ENCODE measurements at places on chromosomes 1 and 21.
A peak's percentile ranks its signal among the peaks of the same experiment; 100 is the strongest.

DNA sequence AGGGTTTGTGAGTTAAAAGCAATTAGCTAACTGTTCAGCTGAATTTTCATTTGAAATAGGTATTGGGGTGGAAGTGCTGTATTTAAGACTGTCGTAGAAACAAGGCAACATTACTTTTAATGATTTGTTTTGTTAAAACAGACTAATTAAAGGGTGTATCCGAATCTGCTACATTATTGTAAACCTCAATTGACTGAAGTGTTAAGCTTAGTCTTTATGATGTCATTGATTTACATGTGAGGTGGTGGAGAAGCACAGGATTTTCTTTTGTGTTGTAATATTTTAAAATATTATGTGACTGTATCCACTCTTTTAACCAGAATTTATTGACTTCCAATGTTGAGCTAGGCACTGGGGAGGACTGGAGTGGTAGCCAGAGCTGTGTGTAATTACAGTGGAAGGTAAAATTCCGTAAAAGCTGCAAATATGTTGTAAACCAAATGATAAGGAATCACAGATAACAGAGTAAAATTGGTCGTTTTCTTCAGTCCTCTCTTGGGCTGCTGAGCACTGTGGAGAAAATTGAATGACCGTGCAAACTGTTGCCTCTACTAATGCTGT is 1.6 kb downstream of the HOOK1 start:
- no peak overlapping the region for H3K4me3 ChIP-seq
- H3K36me3 ChIP-seq, result no peaks in the 10 kb centered on the region
- H3K27ac ChIP-seq, result no peak overlapping the region
- DNase-seq, result no peak

DNA sequence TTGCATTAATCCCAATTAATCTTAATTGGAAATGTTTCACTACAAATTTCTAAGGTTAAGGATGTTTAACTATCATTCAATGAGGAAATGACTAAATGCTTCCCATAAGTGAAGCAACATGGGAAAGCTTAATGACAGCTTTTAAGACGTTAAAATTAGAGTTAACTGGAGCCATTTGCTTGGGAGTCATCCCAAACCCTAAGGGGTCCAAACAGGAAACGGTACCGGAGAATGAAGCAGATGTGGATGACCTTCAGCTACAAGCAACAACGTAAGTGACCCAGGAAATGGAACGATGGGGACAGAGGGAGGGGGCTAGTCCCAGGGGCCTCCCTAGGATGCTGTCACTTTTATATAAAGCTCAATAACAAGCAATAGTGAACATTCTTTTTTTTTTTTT is 62.2 kb downstream of the CAPZB start:
- no peak for DNase-seq
- H3K4me3 ChIP-seq, result no peak overlapping the region
- peaks cover 16% of the 10 kb centered on the region for H3K4me1 ChIP-seq
- H3K36me3 ChIP-seq, result peaks cover 15% of the 10 kb centered on the region

DNA sequence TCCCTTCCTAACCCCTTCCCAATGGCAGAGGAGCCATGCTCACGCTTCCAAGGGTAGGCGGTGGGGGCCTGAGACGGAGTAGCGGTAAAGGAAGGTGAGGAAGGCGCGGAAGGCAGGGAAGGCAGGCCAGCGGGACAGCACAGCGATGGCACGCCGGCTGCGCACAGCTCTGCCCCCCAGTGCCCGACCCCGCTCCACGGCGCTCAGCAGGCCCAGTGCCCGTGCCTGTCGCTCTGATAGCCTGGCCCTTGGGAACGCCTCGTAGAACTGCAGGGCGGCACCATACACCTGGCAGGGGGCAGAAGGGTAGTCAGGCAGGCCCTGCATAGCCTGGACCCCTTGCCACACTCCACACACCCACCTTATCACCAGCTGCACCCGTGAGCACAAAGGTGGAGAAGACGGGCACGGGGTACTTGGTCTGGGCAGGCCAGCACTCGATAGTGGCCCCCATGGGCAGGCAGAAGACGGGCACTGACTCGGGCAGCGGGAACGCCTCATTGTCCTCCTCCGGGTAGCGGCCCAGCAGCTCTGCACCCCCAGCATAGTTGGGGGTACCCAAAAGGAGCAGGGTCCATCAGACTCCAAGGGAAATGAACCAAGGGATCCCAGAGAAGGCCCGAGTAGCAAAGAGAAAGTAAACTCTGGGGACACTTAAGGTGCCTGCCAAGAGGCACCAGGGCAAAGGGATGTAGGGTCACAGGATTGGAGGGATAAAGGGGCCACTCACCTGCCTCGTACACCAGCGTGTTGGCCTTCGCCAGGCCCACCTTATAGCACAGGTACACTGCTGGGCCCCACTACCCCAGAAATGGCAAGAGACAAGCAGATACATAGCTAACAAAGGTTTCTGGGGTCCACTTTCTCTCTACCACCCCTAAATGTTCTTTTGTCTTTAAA is 4.4 kb downstream of the DENND4B start:
- H3K4me1 ChIP-seq, result no peaks in the 10 kb centered on the region
- no peak overlapping the region for H3K4me3 ChIP-seq
- no peak for DNase-seq
- no peak overlapping the region for H3K27ac ChIP-seq
- H3K27me3 ChIP-seq, result no peaks in the 10 kb centered on the region
- no peaks in the 10 kb centered on the region for H3K36me3 ChIP-seq

GRCh38 chr1:33057095-33057494 is 20.4 kb upstream of the AK2 start:
- no peaks in the 10 kb centered on the region for H3K4me1 ChIP-seq
- H3K27me3 ChIP-seq, result no peaks in the 10 kb centered on the region
- H3K27ac ChIP-seq, result no peak overlapping the region
- no peak for DNase-seq

GRCh38 chr1:1779691-1780597 is 1.7 kb upstream of the NADK start:
- peak; percentile 65 for DNase-seq
- H3K4me3 ChIP-seq, result peak overlapping the region; percentile 76
- peaks cover 76% of the 10 kb centered on the region for H3K4me1 ChIP-seq
- no peaks in the 10 kb centered on the region for H3K27me3 ChIP-seq
- H3K36me3 ChIP-seq, result peaks cover 4% of the 10 kb centered on the region

DNA sequence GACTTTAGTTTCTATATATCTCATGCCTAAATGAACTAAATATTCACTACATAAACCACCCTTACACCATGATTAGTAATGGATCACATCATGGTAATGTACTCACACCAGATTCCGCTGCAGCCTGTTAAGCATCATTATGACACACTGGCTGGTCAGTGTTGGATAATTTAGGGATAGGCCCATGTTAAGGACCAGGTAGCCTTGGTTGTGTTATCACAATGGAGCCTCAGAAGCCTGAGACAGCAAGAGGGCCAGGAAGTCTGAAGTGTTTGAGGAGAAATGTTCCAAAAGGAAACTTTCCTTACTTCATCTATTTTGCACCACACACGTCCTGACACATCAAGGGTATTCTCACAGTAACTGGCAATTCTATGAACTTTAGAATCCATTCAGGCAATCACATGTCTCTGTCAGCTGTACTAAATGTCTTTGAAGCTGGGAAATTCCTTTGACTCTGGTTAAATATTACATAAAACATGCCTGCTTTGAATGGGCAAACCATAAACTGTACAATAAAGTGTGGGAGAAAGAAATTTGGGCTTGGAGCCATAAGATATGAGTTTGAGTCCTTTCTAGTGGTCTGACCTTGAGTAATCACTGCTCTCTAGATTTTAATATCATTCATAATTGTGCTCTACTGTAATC is 105.3 kb upstream of the DPT start:
- no peaks in the 10 kb centered on the region for H3K36me3 ChIP-seq
- H3K4me1 ChIP-seq, result peaks cover 4% of the 10 kb centered on the region
- H3K27me3 ChIP-seq, result no peaks in the 10 kb centered on the region
- no peak overlapping the region for H3K4me3 ChIP-seq
- no peak for DNase-seq
